ENCODE measurements at places on chromosomes 1 and 21.

- no peak for DNase-seq
Observed at GRCh38 chr1:214466403-214467077, 84.9 kb downstream of the PTPN14 start.

DNA sequence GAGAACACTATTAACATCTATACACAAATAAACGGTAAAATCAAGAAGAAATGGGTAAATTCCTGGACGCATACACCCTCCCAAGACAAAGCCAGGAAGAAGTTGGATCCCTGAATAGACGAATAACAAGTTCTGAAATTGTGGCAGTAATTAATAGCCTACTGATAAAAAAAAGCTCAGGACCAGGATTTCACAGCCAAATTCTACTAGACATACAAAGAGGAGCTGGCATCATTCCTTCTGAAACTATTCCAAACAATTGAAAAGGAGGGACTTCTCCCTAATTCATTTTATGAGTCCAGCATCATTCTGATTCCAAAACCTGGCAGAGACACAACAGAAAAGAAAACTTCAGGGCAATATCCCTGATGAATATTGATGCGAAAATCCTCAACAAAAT, 70.7 kb upstream of the FMO3 start:
- DNase-seq = no peak

DNA sequence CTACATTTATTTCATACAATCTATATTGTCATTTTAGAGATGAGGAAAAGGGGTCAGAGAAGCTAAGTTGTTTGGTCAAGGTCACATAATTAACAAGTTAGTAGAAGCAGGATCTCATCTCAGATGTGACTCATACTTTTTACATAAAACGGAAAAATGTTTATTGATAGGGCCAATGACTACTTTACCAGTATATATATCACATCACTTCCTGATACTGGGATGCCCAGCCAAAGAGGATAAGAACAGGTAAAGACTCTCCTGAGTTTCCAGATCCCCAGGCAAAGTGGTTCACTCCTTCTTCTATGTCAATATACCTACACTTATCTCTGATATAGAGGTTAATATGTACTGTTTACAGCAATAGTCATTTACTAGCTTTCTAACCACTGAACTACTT, 21.0 kb downstream of the YIPF1 start:
- no peak for DNase-seq

- DNase-seq = no peak
Observed at GRCh38 chr1:244165021-244165420, 113.9 kb downstream of the ZBTB18 start.

- DNase-seq = no peak
Observed at GRCh38 chr1:178254433-178254832, 160.5 kb downstream of the RASAL2 start.

DNA sequence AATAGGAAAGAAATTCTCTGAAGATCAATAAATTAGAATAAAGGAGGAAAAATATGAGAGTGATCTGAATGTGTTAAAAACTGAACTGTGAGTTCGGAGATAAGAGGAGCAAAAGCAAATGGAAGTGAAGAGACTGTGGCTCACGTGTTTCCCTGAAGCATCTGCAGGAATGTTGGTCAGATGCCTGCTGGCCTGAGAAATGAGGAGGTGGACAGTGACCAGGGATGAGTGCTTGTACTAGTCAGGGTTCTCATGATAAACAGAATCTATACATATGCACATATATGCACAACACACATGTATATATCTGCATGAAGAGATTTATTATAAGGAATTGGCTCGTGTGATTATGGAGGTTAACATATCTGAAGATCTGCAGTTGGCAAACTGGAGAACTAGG, 103.4 kb upstream of the TIAM1 start:
- no peak for DNase-seq
